ENCODE measurements at places on chromosomes 12 and 14.
A peak's percentile ranks its signal among the peaks of the same experiment; 100 is the strongest.

DNA sequence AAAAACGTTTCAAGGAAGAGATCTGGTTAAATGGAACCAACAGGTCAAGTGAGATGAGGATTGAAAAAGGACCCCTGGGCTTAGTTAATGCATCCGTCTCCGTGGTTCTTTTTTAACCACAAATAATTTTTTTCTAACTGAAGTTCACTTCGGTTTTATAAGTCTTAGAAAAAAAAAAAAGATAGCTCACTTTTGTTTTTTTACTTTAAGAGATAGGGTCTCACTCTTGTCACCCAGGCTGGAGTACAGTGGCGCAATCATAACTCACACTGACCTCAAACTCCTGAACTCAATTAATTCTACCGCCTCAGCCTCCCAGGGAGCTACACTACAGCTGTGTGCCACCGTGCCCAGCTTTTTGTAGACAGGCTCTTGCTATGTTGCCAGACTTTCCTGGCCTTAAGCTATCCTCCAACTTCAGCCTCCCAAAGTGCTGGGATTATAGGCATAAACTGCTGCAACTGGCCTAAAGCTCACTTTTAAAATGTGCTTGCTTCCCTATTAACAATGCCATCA, 11.8 kb downstream of the HNRNPC start:
- DNase-seq: peak; percentile 42
- H3K27me3 ChIP-seq: no peaks in the 10 kb centered on the region
- peak overlapping the region; percentile 35 for H3K27ac ChIP-seq

GRCh38 chr14:104140463-104141331, 2.3 kb downstream of the KIF26A start:
- peaks cover 10% of the 10 kb centered on the region for H3K27me3 ChIP-seq
- no peak overlapping the region for H3K27ac ChIP-seq
- DNase-seq: no peak
- no peak overlapping the region for H3K4me3 ChIP-seq

GRCh38 chr12:109182041-109182839, 65.9 kb downstream of the ACACB start:
- no peak overlapping the region for H3K4me3 ChIP-seq
- H3K27ac ChIP-seq: no peak overlapping the region
- H3K4me1 ChIP-seq: no peaks in the 10 kb centered on the region
- no peaks in the 10 kb centered on the region for H3K36me3 ChIP-seq
- DNase-seq: peak; percentile 51

DNA sequence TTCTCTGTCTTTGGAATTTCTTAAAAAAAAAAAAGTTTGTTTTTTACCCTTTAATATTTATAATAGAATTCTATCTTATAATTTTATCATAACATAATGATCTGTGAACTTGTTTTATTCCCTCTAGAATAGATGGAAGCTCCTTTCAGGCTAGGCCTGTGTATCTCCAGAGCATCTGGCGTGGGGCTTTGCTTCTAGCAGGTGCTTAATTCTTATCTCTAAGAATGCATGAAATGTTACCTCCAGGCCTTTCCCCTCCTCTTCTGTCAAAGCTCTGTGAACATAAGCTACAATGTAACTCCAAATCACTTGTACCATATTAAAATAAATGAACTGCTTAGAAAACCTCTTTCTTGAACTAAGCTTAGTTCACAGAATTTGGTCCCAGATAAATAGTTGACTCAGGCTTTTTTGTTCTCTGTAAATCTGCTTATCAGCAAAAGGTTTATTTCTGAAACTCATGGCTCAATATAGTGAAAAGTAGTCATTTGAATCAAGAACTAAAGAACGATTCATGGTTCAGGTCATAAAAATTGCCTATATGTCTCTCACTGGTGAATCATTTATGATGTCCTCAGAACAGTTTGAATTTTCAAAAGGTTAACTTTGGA, 407.1 kb downstream of the TRHDE start:
- H3K4me1 ChIP-seq: no peaks in the 10 kb centered on the region
- no peaks in the 10 kb centered on the region for H3K27me3 ChIP-seq
- no peak overlapping the region for H3K27ac ChIP-seq
- no peak for DNase-seq

GRCh38 chr14:56136571-56137452, 18.6 kb downstream of the PELI2 start:
- H3K36me3 ChIP-seq: no peaks in the 10 kb centered on the region
- H3K4me3 ChIP-seq: no peak overlapping the region
- DNase-seq: no peak
- peaks cover 4% of the 10 kb centered on the region for H3K4me1 ChIP-seq

DNA sequence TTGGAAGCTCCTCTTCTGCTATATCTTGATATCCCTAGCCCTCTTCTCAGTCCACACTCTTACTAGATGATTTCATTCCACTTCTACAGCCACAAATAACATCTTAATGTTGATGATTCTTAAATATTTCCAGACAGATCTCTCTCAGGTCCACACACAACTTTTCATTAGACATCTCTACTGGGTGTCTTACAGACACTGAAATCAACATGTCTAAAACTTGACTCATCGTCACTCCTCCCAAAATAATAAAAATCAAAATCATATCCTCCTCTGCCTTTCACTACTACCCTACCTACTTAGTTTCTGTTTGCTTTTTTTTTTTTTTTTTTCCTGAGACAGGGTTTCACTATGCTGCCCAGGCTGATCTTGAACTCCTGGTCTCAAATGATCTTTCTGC, 11.9 kb downstream of the PRDM4 start:
- peaks cover 55% of the 10 kb centered on the region for H3K36me3 ChIP-seq
- peaks cover 40% of the 10 kb centered on the region for H3K4me1 ChIP-seq
- H3K27me3 ChIP-seq: no peaks in the 10 kb centered on the region
- peak overlapping the region; percentile 64 for H3K4me3 ChIP-seq
- peak; percentile 68 for DNase-seq

- no peak for DNase-seq
- H3K4me3 ChIP-seq: no peak overlapping the region
- H3K4me1 ChIP-seq: no peaks in the 10 kb centered on the region
- H3K27me3 ChIP-seq: no peaks in the 10 kb centered on the region
- H3K27ac ChIP-seq: no peak overlapping the region
These were observed 14.4 kb downstream of the OS9 start for GRCh38 chr12:57708296-57708695.

DNA sequence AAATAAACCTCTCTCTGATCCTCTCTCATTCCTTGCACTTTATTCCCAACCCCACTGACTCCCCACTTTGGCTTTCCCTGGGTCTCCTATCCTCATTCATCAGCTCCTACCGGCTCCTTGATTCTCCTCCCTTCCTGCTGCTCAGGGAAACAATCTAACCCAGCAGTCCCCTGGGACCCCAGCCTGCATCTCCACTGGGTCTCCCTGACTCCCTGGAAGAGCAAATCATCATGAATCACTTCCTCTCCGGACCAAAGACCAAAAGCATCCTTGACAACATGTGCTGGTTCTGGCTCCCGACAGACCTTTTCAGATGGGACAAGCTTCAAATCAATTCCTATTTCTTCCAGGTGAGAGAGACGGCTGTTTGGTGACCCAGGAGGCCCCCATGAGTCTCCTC, 76.6 kb downstream of the HSPB8 start:
- no peak overlapping the region for H3K4me3 ChIP-seq
- H3K4me1 ChIP-seq: no peaks in the 10 kb centered on the region
- no peak overlapping the region for H3K27ac ChIP-seq
- H3K36me3 ChIP-seq: no peaks in the 10 kb centered on the region

All from GM23248 (cell line).